Astrocyte (in vitro differentiated cells and primary cell): ENCODE measurements at places on chromosomes 12 and 14.

DNA sequence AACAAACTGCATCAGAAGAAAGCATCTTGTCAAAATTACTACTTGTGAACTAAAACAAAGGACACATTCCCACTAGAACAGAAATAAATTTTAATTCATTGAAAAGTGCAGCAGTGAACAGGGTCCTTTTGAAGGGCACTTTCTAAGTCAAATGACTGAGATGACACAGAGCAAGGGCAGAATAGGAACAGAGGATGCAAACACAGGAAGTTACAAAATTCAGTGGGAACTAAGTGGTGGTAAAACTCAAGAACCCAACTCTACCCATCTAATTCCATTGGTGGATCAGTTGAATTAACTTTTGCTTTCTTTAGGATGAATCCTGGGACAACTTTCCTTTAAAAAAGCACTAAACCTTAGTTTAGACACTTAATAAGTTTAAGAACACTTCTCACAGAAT, 45.8 kb downstream of the GNS start:
- no peak overlapping the region for H3K27ac ChIP-seq
- no peaks in the 10 kb centered on the region for H3K4me1 ChIP-seq
- H3K36me3 ChIP-seq, result peaks cover 25% of the 10 kb centered on the region
- no peak for DNase-seq
- H3K27me3 ChIP-seq, result no peaks in the 10 kb centered on the region

DNA sequence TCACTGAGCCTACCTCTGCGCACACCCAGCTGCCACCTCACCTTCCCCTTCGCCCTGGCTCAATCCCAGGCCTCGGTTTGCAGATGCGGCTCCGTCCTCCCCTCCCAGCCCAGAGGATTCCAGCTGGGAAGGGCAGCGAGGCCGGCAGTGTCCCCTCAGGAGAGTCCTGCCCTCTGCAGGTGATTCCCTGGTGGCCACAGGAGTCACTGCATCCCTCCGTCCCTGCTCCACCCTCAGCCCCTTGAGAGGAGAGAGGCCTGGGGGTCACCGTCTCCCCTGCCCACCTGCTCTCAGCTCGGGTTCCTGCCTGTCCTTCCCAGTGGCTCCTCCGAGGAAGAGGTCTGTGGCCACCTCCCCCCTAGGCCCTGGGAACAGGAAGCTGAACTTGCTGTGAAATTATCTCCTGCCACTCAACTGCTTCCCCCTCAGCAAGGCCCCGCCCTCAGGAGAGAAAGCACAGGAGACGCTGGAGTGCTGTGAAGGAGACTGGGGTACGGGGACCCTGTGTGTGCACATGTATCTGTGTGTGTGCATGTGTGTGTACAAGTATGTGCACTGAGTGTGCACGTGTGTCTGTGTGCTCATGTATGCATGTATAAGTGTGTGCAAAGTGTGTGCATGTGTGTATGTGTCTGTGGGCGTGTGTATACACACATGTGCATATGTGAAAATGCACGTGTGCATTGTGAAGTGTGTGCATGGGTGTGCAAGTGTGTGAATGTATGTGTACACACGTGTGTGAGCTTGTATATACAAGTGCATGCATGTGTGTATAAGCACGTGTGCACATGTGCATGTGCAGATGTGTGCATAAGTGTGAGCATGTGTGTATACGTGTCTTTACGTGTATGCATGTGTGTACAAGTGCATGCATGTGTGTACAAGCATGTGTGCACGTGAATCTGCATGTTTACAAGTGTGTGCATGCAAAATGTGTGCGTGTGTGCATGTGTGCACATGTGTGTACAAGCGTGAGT, 13.2 kb upstream of the GALNT9 start:
- H3K27ac ChIP-seq, result no peak overlapping the region
- H3K27me3 ChIP-seq, result no peaks in the 10 kb centered on the region
- H3K36me3 ChIP-seq, result no peaks in the 10 kb centered on the region
- no peaks in the 10 kb centered on the region for H3K4me1 ChIP-seq
- no peak overlapping the region for H3K4me3 ChIP-seq

DNA sequence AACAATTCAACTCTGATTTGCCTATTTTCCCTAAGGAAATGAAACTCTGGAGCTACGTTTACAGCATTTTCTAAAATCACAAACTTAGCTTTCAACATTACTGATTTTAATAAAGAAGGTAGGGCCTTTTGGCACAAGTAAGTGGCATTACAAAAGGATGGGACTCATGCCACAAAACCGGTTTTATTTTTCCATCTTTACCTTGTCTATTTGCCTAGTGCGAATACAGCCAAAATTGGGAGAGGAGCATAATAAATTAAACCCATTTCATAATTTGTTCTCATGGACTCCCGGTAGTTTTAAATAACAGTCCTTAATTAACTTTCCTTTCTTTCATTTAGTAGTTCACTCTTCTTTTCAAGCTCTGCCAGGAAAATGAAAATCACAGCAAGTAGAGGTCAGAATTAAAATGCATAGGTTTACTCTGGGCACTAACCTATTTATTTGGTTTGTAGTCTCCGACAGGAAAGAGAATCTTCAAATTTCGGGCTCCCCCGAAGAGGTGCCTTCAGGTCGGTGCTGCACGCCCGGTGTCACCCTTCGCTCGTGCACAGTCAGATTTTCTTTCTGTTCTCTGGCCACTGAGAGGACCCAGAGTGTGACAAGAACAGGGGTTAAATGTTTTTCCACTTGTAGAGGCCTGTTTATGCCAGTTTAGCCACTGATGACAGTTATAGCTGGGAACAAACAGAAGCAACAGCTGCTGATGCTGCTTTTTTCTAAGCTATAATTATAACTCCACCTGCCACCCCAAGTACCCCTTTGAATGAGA, at the start of gene BEST3:
BEST3 (minus strand) TSS at position 535 of the 772 bp plus-strand sequence. CDS start 1,505 bp downstream, outside the sequence.
- no peaks in the 10 kb centered on the region for H3K4me1 ChIP-seq
- no peak for DNase-seq
- no peaks in the 10 kb centered on the region for H3K27me3 ChIP-seq
- no peaks in the 10 kb centered on the region for H3K36me3 ChIP-seq
- no peak within 1 kb of the TSS for H3K27ac ChIP-seq

DNA sequence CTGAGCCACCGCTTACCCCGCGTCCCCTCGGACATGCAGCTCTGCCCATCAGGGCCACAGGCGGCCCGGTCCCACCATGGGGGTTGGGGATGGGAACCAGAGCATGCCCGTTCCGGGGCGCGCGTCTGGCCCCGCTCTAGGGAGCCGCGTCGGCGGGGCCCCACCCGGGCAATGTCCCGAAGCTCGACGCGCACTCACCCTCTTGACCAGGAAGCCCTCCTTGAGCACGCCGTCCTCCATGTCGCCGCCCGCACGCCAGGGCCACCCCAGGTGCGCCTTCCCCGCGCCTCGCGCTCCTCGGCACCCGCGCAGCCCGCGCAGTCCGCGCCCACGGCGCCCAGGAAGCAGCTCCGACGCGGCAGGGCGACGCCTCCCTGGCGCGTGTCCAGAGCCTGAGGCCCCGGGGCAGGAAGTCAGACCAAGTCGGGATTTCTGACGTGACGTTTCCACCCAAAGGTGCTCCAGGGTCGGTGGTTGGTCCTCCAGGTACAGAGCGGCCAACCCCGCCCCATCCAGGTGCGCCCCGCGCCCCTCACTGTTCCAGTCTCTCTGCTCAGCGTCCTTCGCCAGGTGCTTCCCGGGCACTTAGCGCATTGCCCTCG, at the start of gene PLEK2:
PLEK2 (minus strand) TSS at position 346 of the 602 bp plus-strand sequence; CDS start at position 240, 106 bp downstream.
- H3K27ac ChIP-seq, result no peak within 1 kb of the TSS
- H3K27me3 ChIP-seq, result no peaks in the 10 kb centered on the region
- no peaks in the 10 kb centered on the region for H3K36me3 ChIP-seq
- peak within 1 kb of the TSS; percentile 54 for H3K4me3 ChIP-seq

- H3K4me3 ChIP-seq, result no peak overlapping the region
- H3K27ac ChIP-seq, result no peak overlapping the region
- DNase-seq, result peak; percentile 59
Observed at GRCh38 chr12:68350753-68351152, 18.6 kb upstream of the MDM1 start.

DNA sequence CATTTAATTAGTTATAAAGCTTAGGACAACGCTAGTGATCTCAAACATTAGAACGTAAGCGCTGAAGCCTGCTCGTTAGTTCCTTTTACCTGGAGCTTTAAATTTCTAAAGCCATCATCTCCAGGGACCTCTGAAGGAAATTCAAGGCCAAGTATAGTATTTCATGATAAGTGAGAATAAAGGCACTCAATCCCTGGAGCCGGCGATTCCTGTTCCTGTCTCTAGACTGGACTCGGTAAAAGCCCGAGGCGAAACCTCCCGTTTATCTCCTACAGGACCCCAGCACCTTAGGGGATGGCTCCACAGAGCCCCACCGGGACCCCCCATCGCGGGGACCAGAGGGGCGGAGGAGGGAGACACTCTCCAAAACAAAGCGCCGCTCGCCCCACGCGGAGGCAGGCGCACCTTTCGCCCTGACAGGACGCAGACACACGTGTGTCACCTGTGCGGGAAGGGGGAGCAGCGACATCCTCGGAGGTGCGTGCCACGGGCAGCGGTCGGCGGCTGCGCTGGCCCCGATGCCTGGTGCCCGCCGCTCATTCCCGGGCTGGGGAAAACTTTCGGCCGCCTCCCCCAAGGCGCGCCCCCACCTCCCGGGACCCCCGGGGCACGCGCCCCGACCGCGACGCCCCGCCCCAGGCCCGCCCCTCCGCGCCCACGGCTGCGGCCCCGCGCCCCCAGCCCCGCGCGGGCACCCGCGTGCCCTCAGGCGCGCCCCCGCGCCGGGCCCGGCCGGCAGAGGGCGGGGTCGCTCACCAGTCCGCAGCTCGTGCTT, 678 bp downstream of the RPS6KA5 start:
- no peak for DNase-seq
- H3K36me3 ChIP-seq, result no peaks in the 10 kb centered on the region
- peaks cover 14% of the 10 kb centered on the region for H3K4me1 ChIP-seq
- H3K27me3 ChIP-seq, result no peaks in the 10 kb centered on the region

GRCh38 chr12:114041590-114041989, 75.5 kb upstream of the RBM19 start:
- no peaks in the 10 kb centered on the region for H3K4me1 ChIP-seq
- H3K27me3 ChIP-seq, result no peaks in the 10 kb centered on the region
- no peak overlapping the region for H3K27ac ChIP-seq

DNA sequence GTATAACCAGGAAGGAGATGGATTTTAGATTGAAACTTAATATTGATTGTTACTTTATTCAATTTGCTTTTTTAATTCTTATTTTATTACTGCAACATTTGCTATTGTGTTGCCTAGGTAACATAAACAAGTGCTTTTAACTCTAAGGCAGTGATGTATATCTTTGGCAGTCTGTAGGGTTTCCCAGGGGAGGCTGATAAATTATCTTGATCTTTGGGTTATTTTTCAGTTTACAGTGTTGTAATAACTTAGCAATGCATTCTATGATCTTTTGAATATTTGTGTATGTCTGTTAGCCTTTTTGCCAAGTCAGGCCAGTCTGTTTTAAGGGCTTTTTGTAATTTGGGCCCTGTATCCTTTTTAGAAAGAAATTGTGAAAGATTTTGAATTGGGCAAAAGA, 7.8 kb upstream of the DTD2 start:
- peak; percentile 42 for DNase-seq
- H3K4me3 ChIP-seq, result no peak overlapping the region
- H3K36me3 ChIP-seq, result no peaks in the 10 kb centered on the region
- H3K4me1 ChIP-seq, result no peaks in the 10 kb centered on the region
- H3K27me3 ChIP-seq, result no peaks in the 10 kb centered on the region

- H3K4me1 ChIP-seq, result peaks cover 2% of the 10 kb centered on the region
- H3K27ac ChIP-seq, result no peak overlapping the region
- H3K27me3 ChIP-seq, result peaks cover 3% of the 10 kb centered on the region
- no peaks in the 10 kb centered on the region for H3K36me3 ChIP-seq
Observed at GRCh38 chr12:99920353-99920960, 64.3 kb downstream of the ANKS1B start.
